ENCODE measurements at places on chromosomes 5 and 9.

DNA sequence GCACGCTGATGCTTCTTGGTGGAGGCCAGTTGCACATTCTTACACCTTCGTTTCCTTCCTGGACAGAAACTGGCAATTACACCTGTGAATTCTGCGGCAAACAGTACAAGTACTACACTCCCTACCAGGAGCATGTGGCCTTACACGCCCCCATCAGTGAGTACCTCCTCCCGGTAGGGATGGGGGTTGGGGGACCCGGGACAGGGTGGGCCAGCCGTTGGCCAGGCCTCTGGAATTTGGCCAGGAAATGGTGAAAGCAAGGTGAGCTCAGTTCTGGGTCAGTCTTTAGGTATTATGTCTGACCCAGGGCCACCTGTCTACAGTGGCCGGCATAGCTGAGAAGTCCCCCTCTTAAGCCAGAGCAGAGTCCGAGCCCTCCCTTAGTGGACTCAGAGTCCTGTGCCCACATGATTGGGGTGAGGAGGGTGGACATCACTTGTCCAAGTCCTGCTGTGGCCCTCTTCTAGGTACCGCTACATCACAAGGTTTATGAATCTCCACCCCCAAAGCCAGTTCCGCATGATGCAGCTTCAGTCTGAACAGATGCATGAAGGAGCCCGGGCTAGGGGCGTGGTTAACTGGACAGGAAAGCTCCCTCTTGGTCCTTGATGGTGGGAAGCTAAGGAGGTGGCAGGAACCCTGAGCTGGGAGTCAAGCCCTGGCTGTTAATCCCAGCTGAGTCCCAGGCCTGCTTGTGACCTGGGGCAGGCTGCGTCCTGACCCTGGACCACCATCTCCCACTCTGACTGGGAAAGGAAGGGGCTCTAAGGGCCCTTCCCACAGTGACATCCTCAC is 61.3 kb downstream of the AMBP start:
- DNase-seq = no peak

GRCh38 chr9:8718121-8718725 is 918.6 kb upstream of the DMAC1 start:
- no peak for DNase-seq

- DNase-seq = no peak
Measured at GRCh38 chr5:58357121-58357520, 102.8 kb downstream of the PLK2 start.

- no peak for DNase-seq
Measured at GRCh38 chr5:10740384-10740783, 20.6 kb downstream of the DAP start.

GRCh38 chr9:35035851-35036701 is 36.3 kb downstream of the VCP start:
- no peak for DNase-seq

DNA sequence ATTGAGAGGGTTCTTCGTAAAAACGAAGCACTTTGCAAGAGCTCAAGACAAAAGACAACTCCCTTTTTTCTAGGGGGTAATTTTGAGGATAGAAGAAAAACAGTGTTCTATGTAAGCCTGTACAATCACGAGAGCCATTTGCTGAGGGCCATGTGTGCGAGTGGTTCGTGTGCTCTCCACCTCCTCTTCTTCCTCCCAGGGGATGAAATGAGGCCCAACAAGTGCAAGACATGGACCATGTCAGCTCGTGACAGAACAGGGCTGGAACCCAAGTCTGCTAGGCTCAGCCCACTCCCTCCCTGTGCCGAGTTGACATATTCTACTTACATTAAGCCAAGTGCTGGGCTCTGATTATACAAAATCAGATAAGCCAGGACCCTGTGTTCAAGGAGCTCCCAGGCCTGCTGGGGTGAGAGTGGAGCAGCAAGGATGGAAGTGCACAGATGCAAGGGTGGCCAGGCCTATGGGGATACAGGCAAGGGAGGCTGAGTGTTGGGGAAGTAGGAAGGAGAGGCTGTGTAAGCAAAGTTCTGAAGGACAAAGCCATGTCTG is 97.9 kb upstream of the MSX2 start:
- DNase-seq = no peak

DNA sequence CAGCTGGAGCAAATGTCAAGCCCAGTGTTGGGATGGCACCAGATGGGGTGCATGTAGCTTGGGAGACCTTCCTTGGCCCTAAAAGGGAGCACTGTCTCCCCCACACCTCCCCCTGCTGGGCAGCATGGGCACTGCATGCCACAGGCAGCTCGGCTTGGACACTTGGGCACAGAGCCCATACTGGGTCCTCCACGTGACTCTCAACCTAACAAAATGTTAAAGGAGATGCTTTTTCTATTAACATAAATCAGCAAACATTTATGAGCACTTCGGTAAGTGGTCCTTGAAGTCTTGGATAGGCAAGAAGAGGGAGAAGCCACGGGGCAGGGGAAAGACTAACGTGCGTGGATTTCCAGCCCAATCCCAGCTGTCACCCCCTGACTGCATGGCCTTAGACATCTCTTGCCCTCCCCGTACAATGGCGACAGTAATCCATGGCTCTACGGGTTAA is 23.9 kb upstream of the MAPK9 start:
- peak; percentile 39 for DNase-seq

Data from T-helper 22 cell (primary cell).